ENCODE measurements at places on chromosomes 12 and 14. TPM values are rescaled to one million over a fixed set of nuclear protein-coding genes. Genes with fewer than 3 reads are reported as not detected.

Gene UNC119B
- total RNA-seq, result 5.6 TPM

Gene CPNE6
- total RNA-seq, result not detected

Gene NOVA1
- total RNA-seq, result not detected

Gene TMEM229B
- 8.2 TPM for total RNA-seq

Gene CLEC4C
- total RNA-seq, result 3.0 TPM

Gene PLEKHG7
- total RNA-seq, result 0.42 TPM

Gene CLBA1
- total RNA-seq, result 0.94 TPM

Gene NOXRED1
- total RNA-seq, result 0.21 TPM

Gene ISM2
- 0.42 TPM for total RNA-seq

Gene C12orf43
- 9.2 TPM for total RNA-seq

Gene RASSF9
- not detected for total RNA-seq

Gene LRFN5
- not detected for total RNA-seq

Gene EPYC
- total RNA-seq, result not detected

Gene CRACR2A
- 18.4 TPM for total RNA-seq

Gene IL26
- total RNA-seq, result 0.21 TPM

Gene PTGDR
- 3.8 TPM for total RNA-seq

Gene HOXC4
- 0.42 TPM for total RNA-seq

Gene HOXC6
- not detected for total RNA-seq

Gene TIGAR
- total RNA-seq, result 9.8 TPM

Gene ATL1
- total RNA-seq, result 5.7 TPM

Gene HECTD4
- total RNA-seq, result 33.9 TPM

Gene NFYB
- total RNA-seq, result 14.1 TPM

All from mononuclear cell (primary cell).